ENCODE measurements at places on chromosomes 12 and 14.

- no peak for DNase-seq
These were observed 603.4 kb upstream of the FOXG1 start for GRCh38 chr14:28163233-28163632.

- no peak for DNase-seq
These were observed 150.0 kb upstream of the RMST start for GRCh38 chr12:97312570-97313135.

- no peak for DNase-seq
These were observed 63.4 kb downstream of the ANO4 start for GRCh38 chr12:100857971-100858370.

- DNase-seq = peak; percentile 14
These were observed 30.5 kb downstream of the PUS7L start for GRCh38 chr12:43728117-43728516.

DNA sequence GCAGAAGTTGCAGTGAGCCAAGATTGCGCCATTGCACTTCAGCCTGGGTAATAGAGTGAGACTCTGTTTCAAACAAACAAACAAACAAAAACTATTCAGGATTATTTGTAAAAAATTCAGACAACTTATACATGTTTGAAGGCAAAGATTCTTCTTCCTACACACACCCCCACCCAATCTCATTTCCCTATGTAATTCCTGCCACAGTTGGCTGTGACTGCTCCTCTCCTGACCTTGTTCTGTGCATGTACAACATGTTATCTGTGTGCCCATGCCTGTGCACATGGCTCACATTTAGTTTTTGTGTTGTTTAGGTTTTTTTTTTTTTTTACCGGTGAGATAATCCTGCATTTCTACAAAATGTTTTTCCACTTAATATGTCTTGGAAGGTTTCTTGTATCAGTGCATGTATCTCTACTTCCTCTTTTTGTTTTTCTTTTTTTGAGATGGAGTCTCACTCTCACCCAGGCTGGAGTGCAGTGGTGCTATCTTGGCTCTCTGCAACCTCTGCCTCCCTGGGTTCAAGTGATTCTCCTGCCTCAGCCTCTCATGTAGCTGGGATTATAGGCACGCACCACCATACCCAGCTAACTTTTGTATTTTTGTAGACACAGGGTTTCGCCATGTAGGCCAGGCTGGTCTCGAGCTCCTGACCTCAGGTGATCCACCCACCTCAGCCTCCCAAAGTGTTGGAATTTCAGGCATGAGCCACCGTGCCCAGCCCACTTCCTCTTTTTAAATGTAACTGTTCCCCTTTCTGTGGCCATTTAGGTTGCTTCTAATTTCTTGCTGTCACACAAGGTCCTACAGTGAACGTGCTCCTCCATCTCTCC lies 8.7 kb downstream of the CFAP251 start:
- no peak for DNase-seq

DNA sequence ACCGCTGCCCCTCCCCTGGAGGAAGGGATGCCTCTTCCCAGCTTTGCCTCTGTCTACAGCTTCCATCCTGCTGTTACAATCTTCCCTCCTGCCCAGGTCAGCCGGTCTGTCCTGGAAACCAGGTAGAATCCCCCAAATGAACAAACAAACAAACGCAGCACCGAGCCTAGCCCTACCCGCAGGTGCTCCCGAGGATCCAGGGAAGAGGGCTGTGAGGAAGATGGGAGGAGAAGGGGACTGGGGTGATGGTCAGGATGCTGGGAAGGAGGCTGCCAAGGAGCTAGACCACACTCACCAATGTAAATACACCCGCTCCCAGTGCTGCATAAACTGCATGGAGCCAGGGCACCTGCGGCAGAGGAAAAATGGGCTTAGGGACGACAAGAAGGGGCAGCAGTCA lies 16.6 kb downstream of the FAIM2 start:
- no peak for DNase-seq

- DNase-seq = no peak
These were observed 76.1 kb downstream of the CRADD start for GRCh38 chr12:93753285-93753684.

DNA sequence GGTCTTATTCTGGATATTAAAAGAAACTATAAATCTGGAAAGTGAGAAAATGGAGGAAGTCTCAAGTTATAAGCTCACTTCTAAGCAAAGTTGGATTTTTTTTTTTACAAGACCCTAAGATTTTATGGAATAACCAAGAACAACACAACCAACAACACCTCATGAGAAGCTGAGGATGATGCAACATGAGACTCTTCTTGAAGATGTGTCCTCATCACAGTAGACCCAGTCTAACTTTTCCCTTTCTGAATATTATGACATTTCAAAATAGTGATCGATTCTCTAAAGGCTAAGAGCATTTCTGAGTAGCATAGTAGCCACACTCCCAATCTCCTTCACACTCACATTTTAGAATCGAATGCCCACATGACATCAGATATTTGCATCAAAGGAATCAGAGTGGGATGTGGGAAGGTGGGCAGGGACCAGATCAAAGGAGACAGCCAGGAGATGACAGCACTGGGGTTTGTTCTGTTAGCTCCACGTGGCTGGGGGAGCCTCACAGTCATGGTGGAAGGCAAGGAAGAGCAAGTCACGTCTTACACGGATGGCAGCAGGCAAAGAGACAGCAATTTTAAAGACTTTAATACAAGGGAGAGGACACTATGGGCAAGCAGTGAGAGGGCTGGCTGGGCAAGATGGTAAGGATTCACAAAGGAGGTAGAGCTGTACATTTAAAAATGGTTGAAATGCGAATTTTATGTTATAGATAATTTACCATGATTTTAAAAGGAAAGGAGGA lies 90.7 kb upstream of the MYL2 start:
- DNase-seq = no peak

GRCh38 chr12:89134213-89134770 lies 218.0 kb downstream of the DUSP6 start:
- DNase-seq = no peak

- peak; percentile 33 for DNase-seq
These were observed 279.6 kb downstream of the NUAK1 start for GRCh38 chr12:105858981-105859710.

GRCh38 chr12:44960856-44961255 lies 84.7 kb upstream of the NELL2 start:
- DNase-seq = no peak

- DNase-seq = peak; percentile 34
These were observed 1.7 kb upstream of the EIF4B start for GRCh38 chr12:53004582-53004981.

DNA sequence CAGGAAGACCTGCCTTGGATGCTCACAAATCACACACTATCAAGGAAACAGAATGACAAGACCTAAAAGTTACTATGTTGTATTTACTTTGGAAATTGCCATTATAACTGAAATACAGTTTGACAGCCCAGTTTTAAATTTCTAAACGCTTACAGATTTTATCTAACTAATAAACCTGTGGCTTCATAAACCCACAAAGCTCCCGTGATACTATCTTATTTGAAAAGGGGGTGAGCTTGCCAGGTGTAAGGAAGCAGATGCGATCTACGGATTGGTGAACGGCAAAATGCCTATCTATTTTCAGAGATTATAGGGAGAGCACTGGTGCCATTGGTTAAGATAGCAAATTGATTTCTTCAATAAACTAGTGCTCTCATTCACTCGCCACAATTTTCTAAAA lies 485.5 kb downstream of the BCAT1 start:
- DNase-seq = no peak

- peak; percentile 90 for DNase-seq
These were observed 2.1 kb downstream of the DDN start for GRCh38 chr12:48996794-48997718.

DNA sequence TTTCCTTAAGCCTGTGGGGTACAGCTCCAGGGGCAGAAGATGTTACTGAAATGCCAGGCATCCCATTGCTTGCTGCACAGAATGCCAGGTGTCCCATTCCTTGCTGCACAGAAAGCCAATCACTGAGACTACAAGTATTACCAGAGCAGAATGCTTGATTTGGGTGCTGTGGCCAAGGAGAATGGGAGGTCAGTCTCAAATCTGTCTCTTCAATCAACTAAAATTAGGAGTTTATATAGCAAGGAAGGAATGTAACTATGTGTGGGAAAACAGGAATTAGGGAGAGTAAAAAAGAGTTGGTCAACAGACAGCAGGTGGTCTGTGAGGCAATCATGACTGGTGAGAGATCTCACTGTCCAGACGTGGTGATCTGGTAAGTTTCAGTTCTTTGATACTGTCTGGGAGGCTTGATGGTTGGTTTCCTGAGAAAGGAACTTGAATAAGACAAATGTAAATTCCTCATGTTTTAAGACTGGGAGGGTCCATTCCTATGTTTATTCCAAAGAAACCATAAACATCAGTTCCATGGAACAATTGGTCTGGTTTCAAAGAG lies 31.2 kb upstream of the VASH1 start:
- no peak for DNase-seq

- DNase-seq = no peak
These were observed 624.9 kb upstream of the TBX3 start for GRCh38 chr12:115308918-115309317.

DNA sequence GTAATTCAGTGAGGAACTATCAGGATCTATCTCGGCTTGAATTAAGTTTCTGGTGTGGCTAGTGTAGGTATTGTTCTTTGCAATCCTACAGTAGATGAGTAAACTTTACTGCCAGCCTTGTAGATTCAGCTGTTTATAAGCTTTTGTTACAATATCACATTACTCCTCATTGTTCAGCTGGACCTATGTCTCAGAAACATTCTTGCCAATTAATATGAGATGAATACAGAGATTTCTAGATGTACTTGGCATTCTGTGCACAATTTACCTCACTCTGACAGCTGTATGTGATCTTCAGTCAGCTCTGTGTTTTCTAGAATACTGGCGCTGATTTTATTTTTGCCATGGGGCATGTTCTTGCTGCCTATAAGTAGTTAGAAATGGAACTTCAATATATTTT lies 55.7 kb downstream of the METTL25 start:
- DNase-seq = no peak

- no peak for DNase-seq
These were observed 30.7 kb downstream of the VWF start for GRCh38 chr12:6093764-6094163.

- no peak for DNase-seq
These were observed 228.2 kb upstream of the PPFIA2 start for GRCh38 chr12:81987371-81987770.

- no peak for DNase-seq
These were observed 110.2 kb downstream of the DPF3 start for GRCh38 chr14:72783741-72784140.

DNA sequence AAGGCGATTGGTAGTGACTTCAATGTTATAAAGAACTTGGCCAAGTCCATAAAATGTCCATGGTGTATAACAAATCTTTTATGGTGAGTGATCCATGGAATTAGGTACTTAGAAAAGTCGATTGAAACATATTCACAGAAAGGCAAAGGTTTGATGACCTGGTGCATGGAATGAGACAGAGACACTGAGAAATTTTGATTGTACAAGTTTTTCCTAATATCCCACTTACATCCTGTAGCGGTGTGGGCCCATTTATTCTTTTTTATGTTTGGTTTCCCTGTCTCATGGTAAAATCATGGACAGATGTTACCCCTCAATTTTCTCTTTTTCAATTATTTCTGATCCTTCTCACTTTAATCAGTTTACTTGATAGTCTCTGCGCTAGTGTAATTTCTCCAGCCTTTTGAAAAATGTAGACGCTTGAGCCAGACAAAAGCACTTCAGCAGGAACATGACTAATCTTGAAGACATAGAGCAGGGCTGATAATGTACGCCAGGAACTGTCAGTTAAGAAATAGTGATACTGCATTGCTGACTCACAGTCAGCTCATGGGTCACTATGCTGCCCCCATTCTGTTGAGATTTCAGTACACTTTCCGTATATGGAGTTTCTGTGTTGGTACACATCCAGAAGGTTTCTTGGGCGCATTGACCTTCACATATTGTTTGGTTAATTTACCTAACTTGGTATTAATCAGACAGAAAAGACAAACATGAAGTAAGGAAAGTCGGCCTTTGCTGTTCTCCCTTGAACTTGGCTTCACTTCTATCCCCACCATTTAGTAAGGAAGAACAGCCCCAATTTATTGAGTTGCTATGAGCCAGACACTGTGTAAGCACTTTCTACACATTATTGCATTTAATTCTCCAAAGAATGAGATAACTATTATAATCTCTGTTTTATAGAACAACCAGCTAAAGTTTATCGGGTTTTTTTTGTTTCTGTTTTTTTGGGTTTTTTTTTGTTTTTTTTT lies 841.7 kb downstream of the DIO2 start:
- DNase-seq = peak; percentile 85

GRCh38 chr12:51986834-51987233 lies 19.9 kb upstream of the TAMALIN start:
- DNase-seq = no peak

DNA sequence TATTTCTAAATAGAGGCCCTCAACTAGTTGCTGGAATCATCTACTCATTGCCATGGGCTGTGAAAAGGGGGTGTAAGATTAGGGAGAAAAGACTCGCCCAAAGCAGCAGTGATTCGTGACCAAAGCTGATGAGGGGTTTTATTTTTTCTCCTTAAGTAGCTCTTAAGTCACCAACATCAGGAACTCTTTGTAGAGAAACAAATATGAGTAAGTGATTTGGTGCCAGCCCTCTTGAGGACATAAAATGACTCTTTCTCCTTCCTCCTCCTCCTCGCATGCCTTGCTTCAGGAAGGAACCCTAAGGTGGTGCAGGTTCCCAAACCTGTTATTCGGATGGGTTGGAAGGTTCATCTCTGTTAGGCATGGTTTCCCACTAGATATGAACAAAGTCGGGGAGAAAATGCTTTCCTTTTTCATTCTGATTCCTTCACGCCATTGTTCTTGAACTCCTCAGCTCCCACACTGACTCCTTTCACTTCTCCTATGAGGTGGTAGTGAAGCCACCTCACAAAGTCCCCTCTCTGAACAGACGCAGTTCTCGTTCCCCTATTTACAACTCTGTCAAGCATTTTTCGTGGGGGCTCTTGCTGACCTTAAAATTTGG lies 113.4 kb downstream of the ETV6 start:
- no peak for DNase-seq

DNA sequence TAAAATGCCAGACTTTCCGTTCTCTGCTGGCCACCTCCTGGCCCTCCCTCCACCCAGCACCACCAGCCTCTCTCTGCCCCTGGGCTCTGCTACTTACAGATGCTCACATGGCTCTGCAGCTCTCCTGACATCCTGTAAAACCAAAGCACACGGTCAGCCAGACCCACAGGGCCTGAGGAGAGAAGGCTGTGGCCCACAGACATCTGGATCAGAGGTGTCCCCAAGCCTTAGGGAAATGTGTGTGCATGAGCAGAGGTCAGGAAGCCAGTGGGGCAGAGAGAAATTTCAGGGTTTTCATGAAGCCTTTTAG lies 11.5 kb downstream of the KRT77 start:
- no peak for DNase-seq

DNA sequence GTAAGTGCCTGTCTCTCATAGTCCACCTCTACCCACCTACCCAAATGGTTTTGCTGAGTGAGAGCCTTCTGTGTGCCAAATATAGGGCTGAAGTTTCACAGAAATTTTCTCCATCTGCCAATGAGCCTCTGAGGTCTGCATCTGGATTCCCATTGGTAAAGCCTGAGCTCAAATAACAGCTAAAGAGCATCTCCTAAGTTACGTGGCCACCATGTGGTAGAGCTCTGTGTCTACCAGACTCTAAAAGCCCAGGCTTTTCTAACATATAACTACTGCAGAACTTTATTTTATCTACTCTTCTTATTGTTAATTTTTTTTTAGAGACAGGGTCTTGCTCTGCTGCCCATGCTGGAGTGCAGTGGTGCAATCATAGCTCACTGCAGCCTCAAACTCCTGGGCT lies 16.0 kb downstream of the AMDHD1 start:
- no peak for DNase-seq

- DNase-seq = no peak
These were observed 76.7 kb downstream of the NCOR2 start for GRCh38 chr12:124490584-124491305.

- DNase-seq = peak; percentile 11
These were observed 59.7 kb downstream of the SCFD1 start for GRCh38 chr14:30681752-30682355.

- no peak for DNase-seq
These were observed 236.9 kb upstream of the PLEKHG7 start for GRCh38 chr12:92465786-92466295.
